Activated CD8-positive, alpha-beta memory T cell treated with anti-CD3 and anti-CD28 coated beads for 36 hours (primary cell): ENCODE measurements at places on chromosomes 2 and 18. TPM values are rescaled to one million over a fixed set of nuclear protein-coding genes. Genes with fewer than 3 reads are reported as not detected.

Gene MC4R
- not detected for total RNA-seq

Gene LPIN1
- 34.3 TPM for total RNA-seq

Gene ANTXR1
- 0.30 TPM for total RNA-seq

Gene SLC40A1
- total RNA-seq, result 1.4 TPM

Gene ASAP2
- 0.23 TPM for total RNA-seq

Gene CYS1
- 0.15 TPM for total RNA-seq

Gene CPS1
- total RNA-seq, result 2.4 TPM

Gene IL1A
- 3.3 TPM for total RNA-seq

Gene RAD51AP2
- total RNA-seq, result not detected

Gene RBFA
- 44.3 TPM for total RNA-seq

Gene CYP27C1
- not detected for total RNA-seq

Gene CFAP65
- not detected for total RNA-seq

Gene C2orf66
- not detected for total RNA-seq

Gene CDK15
- not detected for total RNA-seq

Gene SDC1
- 0.13 TPM for total RNA-seq

Gene COL5A2
- total RNA-seq, result 1.4 TPM

Gene RAB27B
- total RNA-seq, result 0.19 TPM

Gene MAB21L4
- not detected for total RNA-seq

Gene GLI2
- not detected for total RNA-seq

Gene MAP3K19
- not detected for total RNA-seq

Gene UGT1A10
- total RNA-seq, result not detected

Gene PNO1
- 37.8 TPM for total RNA-seq

Gene CTDP1
- 41.5 TPM for total RNA-seq

Gene CTAGE1
- total RNA-seq, result not detected

Gene MYCN
- total RNA-seq, result not detected

Gene FAM237A
- total RNA-seq, result not detected

Gene RESP18
- not detected for total RNA-seq

Gene UGT1A3
- total RNA-seq, result not detected

Gene RUFY4
- total RNA-seq, result not detected

Gene SPDYA
- total RNA-seq, result 0.99 TPM

Gene PAX8
- 2.5 TPM for total RNA-seq

Gene FRZB
- not detected for total RNA-seq

Gene LCT
- 0.25 TPM for total RNA-seq

Gene CACNB4
- total RNA-seq, result 0.10 TPM

Gene SCN7A
- not detected for total RNA-seq

Gene VSNL1
- not detected for total RNA-seq

Gene SOCS6
- total RNA-seq, result 1.2 TPM

Gene UGT1A4
- not detected for total RNA-seq
